ENCODE measurements at places on chromosomes 16 and 17. TPM values are rescaled to one million over a fixed set of nuclear protein-coding genes. Genes with fewer than 3 reads are reported as not detected.

DNA sequence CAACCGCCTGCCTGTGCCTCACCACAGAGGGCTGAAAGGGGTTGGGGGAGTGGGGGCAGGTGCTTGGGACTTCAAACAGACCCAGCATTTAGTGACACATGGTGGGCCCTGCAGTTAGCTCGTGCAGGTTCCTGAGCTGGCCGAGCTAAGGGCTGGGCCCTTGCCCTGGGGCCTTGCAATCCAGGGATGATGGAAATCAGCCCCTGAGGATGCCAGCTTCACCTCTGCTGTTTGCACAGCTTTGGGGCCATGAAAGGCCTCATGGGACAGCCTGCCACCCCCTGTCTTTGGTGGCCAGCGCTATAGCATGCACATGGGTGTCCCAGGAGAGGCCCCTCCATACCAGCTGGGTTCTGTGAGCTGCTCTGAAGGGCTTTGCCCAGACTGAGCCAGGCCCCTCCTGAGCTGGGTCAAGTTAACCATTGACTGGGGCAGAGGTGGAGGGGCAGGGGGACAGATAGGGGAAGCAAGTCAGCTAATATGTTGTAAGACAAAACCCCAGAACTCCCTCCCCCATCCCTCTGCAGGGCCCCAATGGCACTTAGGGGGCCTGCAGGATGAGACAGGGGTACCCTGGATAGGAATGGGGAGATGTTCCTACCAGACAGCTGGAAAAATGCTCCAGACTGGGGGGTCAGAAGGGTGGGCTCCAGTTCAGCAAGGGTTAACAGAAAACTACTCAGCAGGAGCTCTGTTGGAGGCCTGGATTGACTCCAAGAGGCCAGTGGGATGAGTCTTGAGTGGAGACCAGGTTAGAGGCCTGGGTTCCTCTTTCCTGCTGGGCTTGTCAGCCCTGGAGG, 692 bp downstream of the PRR15L start:
- H3K27ac ChIP-seq = peak overlapping the region; percentile 74
- no peak for DNase-seq
- no peaks in the 10 kb centered on the region for H3K27me3 ChIP-seq
- peak overlapping the region; percentile 34 for H3K4me3 ChIP-seq
- H3K36me3 ChIP-seq = no peaks in the 10 kb centered on the region
- H3K4me1 ChIP-seq = peaks cover 41% of the 10 kb centered on the region

- no peak for DNase-seq
- H3K27me3 ChIP-seq = no peaks in the 10 kb centered on the region
Observed at GRCh38 chr17:44636562-44636961, 19.7 kb upstream of the MEIOC start.

The CEMP1 gene
- total RNA-seq = 0.34 TPM

The COPZ2 gene
- total RNA-seq = 12.3 TPM

- H3K27ac ChIP-seq = peak overlapping the region; percentile 16
- no peak overlapping the region for H3K4me3 ChIP-seq
- H3K36me3 ChIP-seq = peaks cover 12% of the 10 kb centered on the region
- peak; percentile 76 for DNase-seq
- H3K4me1 ChIP-seq = peaks cover 36% of the 10 kb centered on the region
Observed at GRCh38 chr17:1460233-1460632, 4.2 kb upstream of the CRK start.

Measured in suprapubic skin (tissue), 4 donors.